NCI-H1105 treated with DMSO at 0.1 percent for 48 hours (cell line): ENCODE measurements at places on chromosomes 3 and 15.

- DNase-seq = no peak
These were observed 90.2 kb upstream of the KCNMB2 start for GRCh38 chr3:178446059-178446458.

- DNase-seq = peak; percentile 11
These were observed 110.7 kb upstream of the CNTN4 start for GRCh38 chr3:1987980-1988379.

DNA sequence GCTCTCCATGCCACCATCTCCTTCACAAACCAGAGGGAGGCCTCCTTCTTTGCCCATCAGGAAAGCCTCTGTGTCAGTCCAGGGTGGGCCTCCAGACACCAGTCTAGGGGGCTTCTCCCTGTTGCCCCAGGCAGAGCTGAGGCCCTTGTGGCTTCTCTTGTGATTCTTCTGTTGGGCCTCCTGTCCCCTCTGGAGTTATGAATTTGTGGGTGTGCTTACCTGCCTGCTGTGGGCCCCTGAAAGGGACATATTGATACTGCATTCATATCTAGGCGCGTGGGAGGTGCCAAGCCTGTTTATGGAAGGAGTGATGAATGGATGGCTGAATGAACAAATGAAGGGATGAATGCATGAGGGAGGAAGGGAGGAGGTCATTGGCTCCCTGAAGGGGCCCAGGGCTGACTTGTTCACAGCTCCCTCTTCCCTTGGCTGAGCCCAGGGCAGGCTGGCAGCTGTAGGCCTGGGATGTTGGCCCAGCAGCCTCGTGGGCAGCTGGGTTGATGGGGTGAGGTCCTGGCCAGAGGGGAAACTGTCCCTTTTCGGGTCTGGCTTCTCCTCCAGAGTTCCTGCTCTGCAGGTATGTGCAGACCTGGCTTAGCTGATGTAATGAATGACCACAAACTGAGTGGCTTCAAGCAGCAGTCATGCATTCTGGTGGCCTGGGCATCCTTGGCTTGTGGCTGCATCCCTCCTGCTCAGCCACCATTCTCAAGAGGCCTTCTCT is 195.4 kb downstream of the GOLGA6L6 start:
- DNase-seq = no peak

GRCh38 chr3:43707266-43707665 is 16.5 kb downstream of the ABHD5 start:
- DNase-seq = no peak

DNA sequence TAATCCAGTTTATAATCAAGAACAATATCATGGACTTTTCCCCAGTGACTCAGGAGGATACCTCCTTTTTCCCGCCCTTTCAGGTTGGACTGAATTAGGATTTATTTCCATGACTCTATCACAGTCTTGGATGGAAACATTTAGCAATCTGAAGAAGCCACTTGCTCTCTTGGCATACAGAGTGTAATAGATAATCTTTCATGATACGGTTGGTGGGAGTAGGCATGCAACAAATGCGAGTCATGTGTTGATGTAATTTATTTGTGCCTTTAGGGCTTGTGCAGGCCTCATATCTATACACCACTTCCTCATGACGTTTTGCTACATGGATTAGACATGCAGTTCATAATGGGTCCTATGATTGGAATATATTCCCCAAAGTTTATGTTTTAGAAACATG is 54.2 kb upstream of the MCTP2 start:
- no peak for DNase-seq
